AG09319 (cell line): ENCODE measurements at places on chromosomes 12 and 14.

DNA sequence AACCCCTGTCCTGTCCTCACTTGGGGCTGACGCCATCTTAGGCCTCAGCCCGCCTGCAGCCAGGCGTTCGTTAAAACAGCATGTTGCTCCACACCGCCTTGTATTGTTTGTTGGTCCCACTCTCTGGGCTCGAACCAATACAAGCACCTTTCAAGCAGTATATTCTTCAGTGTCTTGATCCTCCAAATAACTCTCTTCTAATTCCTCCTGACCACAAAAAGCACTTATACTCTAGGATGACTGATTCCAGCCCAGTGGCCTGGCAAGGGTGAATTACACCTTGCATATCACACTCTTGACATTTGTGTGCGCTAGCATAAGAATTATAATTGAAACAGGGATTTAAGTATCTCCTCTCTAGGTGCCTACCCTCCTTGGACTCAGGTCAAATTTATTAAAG lies 7.1 kb downstream of the CCER1 start:
- DNase-seq, result no peak

DNA sequence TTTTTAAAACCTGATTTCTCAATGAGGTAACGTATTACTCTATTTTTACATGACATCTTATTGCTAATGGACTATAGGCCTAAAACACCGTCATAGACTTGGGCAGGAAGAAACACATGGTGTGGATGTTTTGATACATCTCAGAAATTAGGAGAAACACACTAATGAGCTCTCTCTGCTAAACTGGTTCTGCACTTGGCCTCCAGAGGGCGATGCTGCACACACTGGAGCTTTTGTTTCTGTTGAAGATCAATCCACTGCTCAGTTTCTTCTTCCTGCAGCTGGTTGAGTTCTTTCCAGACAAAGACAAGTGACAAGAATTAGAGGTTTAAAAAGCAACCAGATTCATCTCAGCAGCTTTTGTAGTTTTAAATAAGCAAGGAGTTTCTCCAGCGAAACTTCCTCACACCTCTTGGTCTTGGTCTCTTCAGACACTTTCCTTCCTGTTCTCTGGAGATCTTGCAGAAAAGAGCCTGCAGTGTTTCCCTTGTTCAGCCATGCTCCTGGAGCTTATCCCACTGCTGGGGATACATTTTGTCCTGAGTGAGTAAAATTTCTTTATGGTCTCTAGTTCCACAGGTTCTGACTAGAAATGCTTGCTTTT lies 178.5 kb upstream of the OR4E1 start:
- no peak for DNase-seq

GRCh38 chr14:75430526-75430925 lies 2.7 kb downstream of the JDP2 start:
- DNase-seq, result peak; percentile 31

DNA sequence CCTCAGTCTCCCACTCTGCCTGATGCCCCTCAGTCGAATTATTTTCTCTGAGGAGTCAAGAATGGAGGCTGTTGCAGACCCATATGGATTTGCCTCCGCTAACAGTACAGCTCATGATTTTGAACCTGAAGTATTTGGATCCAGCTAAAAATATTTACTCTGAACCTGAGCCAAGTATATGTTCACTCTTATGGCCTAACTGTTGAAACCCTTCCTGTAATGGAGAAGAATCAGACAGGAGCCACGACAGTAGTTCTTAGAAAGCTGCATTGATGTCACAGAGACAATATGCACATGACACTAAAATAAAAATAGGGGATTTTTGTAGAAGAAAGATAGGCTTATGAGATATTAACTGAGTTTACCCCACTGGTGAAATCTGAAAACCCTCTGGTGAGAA lies 1128.3 kb upstream of the FLRT2 start:
- DNase-seq, result no peak

DNA sequence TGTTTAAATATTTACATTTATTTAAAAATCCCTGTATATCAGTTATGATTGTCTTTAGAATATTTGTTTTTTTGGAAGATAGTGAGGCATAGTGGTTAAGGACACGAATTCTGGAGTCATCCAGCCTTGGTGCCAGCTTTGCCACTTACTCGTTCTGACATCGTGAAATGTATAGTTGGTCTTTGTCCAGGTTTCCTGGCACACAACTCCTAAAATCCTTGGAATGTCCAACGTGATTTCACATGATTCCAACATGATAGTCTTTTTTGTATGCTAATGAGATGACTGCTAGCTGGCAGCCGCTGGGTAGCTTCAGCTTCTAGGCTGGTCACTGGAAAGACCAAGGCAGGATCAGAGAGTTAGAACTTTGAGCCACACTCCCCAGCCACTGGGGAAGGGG lies 64.8 kb downstream of the PRICKLE1 start:
- no peak for DNase-seq

- no peak for DNase-seq
Observed at GRCh38 chr12:3065300-3065699, 11.9 kb upstream of the TSPAN9 start.

GRCh38 chr12:50467439-50467838 lies 37.3 kb upstream of the DIP2B start:
- no peak for DNase-seq

DNA sequence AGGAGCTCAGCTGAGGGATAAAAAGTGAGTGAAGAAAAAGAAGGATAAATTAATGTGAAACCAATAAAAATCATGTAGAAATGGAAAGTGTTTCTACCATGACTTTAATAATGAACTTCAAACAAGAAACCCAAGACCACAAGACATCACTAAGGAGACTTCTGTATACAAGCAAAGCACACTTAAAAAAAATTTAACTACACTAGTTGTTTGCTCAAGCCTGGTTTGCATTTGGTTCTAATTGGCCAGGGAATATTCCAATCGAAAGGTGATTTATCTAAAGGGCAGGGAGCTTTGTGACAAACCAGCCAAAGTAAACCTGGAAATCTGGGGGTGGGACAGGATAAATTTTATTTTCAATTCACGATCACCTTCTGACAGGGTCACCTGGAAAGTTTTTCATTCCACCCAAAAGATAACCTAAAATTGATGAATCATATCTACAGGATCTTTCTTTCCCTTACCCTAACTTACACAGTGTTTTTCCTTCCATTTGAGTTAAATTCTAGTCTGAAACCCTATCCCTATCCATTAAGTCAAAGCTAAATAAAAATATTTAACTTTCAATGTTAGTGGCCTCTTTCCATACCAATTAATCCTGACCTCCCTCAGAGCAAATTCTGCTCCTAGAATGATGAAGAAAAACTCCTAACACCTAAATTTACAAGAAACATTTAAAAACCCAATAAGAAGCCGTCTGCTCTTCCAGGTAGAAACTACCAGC lies 2.6 kb downstream of the EGLN3 start:
- DNase-seq, result no peak

GRCh38 chr14:69685218-69685616 lies 73.8 kb downstream of the SUSD6 start:
- no peak for DNase-seq

GRCh38 chr12:131112021-131112420 lies 158.3 kb downstream of the ADGRD1 start:
- no peak for DNase-seq

DNA sequence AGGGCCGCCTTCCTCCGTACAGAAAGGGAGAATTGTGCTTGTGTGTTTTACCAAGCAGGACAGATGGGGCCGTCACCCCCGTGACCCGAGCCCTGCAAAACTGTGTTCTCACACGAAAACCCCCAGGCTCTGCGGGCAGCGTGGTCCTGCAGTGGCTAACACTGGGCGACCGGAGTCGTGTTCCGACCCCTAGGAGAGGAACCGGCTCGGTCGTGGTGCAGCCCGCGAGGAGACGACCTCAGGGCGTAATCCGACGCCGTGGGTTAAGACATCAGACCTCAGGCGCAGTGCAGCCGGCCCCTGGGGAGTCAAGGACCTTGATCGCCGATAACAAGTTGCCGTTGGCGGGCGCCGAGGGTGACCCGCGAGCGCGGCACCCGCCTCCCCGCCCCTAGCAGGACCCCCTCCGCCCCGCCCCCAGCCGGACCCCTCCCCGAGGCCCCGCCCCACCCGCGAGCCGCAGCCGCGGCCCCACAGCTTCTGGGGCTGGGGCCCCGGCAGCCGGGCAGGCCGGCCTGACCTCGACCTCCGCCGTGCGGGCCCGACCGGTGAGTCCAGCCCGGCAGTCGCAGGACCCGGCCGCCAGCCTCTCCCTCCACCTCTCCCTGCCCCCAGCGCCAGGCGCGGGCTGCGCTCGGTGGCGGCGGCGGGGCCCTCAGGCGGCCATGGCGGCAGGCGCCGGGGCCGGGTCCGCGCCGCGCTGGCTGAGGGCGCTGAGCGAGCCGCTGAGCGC lies at the start of gene CHPT1:
CHPT1 (plus strand) TSS at position 444 of the 733 bp plus-strand sequence; CDS start at position 666, 222 bp downstream.
- DNase-seq, result no peak

DNA sequence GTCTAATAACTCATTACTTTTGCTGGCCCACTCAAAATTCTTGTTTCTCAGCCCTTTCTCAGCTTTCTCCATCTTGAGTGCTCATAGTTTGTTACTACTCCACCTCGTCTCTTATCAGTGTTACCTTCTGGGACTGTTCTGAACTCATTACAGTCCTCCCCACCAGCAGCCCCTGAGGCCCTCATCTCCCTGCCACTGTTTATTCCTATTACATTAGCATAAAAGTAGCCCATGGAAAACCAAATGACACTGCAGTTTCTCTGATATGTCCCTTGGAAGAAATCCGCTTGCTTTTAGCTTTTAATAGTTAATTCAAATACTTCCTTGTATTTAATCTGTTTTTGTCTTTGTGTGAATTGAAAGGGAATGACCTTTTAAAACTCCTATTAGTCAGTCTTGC lies 7.6 kb downstream of the AKAP6 start:
- no peak for DNase-seq

DNA sequence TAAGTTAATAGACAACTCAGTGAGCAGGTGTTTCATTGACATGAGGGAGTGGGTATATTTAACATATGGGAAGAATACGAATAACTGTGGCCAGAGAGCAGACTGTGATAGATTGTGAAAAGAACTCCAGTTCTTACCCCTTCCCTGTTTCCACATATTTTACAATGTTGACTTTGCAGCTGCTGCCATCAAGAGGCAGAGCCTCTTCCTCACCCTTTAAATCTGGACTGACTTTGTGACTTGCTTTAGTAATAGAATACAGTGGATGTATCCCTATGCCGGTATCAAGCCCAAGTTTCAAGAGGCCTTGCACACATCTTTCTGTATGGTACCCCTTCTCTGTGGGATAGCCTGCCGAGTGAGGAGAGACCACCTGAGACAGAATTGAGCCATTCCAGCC lies 356.7 kb downstream of the ETNK1 start:
- DNase-seq, result no peak

DNA sequence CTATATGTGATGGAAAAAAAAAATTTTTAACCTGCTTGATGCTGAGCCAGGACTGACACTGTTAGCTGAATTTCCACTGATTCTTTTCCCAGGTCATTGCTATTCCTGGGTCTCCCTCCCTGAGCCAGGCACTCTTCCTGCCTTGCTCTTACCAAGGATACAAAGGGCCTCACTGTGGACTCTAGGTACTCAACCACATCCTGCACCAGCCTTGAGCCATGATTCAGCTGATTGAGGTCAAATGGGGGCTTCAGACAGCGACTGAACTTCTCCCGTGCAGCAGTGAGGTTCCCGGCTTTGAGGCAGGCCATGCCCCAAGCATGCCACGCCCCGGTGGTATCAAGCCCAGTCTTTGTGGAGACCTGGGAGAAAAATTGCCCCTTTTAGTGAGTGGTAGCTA lies 54.3 kb downstream of the ZFYVE26 start:
- no peak for DNase-seq

GRCh38 chr14:44782775-44783238 lies 178.9 kb downstream of the KLHL28 start:
- DNase-seq, result peak; percentile 4

GRCh38 chr12:64389154-64389553 lies 1.4 kb downstream of the C12orf56 start:
- DNase-seq, result no peak

DNA sequence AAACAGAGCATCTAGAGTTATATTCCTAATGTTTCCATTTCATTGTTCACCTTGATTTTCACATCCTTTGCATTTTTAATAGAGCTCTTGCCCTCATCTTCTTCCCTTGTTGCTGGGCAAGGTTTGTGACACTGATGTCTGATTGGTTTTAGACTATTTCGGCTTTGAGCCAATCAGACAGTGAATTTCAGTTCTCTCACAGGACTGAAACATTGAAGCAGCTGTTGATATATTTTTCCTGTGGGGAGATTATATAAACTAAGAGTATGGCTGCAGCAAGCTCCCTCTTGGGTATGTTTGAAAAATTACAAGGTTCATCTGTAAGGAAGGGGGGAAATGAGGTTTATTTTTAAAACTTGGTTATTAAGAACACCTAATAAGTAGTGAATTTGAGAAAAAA lies 51.2 kb downstream of the ATF7IP start:
- peak; percentile 48 for DNase-seq
